ENCODE measurements at places on chromosomes 2 and 18. TPM values are rescaled to one million over a fixed set of nuclear protein-coding genes. Genes with fewer than 3 reads are reported as not detected.

Gene NPPC
- 0.25 TPM for total RNA-seq

Gene HMSD
- total RNA-seq, result 6.9 TPM

Gene NMUR1
- 0.15 TPM for total RNA-seq

Gene ZNF396
- 0.99 TPM for total RNA-seq

Gene LYPD1
- total RNA-seq, result not detected

Gene TCF7L1
- total RNA-seq, result not detected

Gene FAM237A
- not detected for total RNA-seq

Gene MOGAT1
- total RNA-seq, result not detected

Gene STK39
- 26.5 TPM for total RNA-seq

Gene LOXHD1
- not detected for total RNA-seq

Gene SGPP2
- 5.7 TPM for total RNA-seq

Gene ZNF385B
- total RNA-seq, result not detected

Gene IFIH1
- 15.8 TPM for total RNA-seq

Gene FLACC1
- total RNA-seq, result 1.3 TPM

Gene SKOR2
- not detected for total RNA-seq

Gene WDR75
- 107 TPM for total RNA-seq

Gene RGPD3
- 0.06 TPM for total RNA-seq

Gene LRRTM1
- not detected for total RNA-seq

Gene ADGRF3
- 3.7 TPM for total RNA-seq
